ENCODE measurements at places on chromosomes 16 and 17.

GRCh38 chr16:84524346-84524920 is 20.0 kb upstream of the MEAK7 start:
- no peak for DNase-seq

- DNase-seq, result no peak
These were observed 36.2 kb upstream of the TEKT3 start for GRCh38 chr17:15377616-15378015.

DNA sequence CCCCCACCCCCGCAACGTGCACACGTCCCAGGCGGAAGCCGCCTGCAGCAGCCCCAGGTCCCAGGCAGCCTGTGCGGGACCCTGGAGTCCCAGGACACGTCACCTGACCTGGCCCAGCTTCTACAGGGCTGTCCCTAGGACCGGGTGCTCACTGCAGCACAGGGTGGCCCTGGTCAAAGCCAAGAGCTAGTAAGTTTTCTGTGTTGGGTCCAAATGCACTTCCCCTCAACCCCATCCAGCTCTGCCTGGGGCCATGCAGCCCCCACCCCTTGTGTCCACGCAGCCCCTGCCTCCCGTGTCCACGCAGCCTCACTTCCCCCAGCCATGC is 22.1 kb upstream of the PVALEF start:
- no peak for DNase-seq

- no peak for DNase-seq
These were observed 28.3 kb downstream of the RTN4RL1 start for GRCh38 chr17:1996800-1997288.

DNA sequence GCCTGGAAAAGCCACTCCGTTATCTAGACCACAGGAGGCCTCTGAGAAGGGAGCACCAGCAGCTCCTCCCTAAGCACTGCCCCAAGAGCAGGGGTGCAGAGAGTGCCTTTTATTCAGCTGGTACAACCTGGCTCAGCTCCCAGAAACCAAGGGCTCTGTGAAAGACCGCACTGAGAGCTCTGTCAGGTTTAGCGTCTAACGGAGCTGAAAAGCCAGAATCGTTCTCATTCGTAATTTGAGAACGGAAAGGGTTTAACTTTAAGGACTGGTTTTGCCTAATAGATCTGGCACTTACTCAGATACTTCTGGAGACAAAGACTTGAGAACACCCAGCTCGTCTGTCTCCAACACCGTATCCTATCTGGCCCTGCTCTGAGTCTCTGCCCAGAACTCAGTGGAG is 13.5 kb downstream of the MPG start:
- DNase-seq, result no peak

- DNase-seq, result no peak
These were observed 32.0 kb upstream of the DOC2B start for GRCh38 chr17:213286-214105.

DNA sequence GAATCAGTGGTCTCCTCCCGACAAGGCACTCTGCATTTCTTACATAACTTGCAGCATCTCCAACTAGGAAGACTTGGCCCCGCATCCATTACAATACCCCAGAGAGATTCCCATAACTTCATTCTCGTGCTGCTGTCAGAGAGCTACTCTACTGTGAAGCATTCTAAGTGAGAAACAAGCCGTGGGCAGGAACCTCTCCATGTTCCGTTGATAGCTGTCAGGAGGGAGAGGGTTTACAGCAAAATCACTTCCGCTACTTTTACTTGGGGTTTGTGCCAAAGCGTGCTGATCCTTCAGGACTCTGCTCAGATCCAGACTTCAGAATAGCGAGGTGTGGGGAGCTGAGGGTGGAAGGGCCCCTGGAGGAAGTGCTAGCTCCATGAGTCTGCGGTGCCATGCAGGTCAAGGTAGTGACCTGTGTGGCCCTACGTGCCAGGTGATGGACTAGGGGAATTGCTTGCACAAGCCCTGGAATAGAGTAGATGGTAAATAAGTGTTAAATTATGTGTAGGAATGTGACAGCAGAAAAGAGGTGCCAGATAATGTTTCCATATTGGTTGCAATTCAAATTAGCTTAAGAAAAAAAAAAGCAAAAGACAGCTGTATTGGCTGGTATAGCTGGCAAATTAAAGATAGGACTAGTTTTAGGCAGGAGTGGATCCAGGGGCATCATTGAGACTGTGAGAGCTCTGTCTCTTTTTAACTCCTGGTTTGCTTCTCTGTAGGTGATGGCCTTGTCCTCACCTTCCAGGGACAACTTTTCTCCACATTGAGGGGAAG is 358.5 kb upstream of the ERCC4 start:
- no peak for DNase-seq

DNA sequence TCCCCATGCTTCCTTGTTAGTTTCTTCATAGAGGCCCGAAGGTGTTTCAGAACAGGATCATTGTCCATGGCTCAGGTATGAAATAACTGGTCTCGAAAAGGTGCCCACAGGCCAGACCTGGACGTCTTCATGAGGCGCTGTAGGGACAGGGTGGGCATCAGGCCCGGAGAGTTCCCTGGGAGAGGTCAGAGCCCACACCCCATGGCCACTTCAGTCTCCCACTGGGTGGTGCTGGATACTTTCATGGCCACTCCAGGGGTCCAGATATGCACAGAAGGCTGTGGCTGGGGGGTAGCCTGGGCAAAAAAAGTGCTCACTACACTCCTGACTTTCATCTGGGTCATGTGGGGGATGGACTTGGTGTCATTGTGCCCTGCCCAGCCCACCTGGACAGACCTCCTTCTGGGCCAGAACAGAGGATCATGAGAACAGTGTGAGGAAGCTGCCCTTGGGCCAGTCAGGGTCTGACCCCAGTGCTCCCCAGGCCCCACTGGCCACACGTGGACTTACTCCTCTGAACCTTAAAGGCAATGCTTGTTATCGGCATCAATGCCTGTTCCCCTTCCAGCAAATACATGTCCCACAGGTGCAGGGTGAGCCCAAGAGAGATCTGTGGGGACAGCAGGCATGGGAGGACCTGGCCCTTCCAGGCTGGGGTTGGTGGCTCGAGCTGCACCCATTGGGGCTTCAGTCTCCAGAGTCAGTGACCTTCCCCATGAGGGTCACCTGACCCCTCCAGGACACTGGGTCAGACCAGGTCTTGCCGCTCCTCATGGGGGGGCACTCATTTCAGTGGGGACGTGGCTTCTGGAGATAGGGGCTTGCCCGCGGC is 36.9 kb downstream of the LGALS9 start:
- no peak for DNase-seq

DNA sequence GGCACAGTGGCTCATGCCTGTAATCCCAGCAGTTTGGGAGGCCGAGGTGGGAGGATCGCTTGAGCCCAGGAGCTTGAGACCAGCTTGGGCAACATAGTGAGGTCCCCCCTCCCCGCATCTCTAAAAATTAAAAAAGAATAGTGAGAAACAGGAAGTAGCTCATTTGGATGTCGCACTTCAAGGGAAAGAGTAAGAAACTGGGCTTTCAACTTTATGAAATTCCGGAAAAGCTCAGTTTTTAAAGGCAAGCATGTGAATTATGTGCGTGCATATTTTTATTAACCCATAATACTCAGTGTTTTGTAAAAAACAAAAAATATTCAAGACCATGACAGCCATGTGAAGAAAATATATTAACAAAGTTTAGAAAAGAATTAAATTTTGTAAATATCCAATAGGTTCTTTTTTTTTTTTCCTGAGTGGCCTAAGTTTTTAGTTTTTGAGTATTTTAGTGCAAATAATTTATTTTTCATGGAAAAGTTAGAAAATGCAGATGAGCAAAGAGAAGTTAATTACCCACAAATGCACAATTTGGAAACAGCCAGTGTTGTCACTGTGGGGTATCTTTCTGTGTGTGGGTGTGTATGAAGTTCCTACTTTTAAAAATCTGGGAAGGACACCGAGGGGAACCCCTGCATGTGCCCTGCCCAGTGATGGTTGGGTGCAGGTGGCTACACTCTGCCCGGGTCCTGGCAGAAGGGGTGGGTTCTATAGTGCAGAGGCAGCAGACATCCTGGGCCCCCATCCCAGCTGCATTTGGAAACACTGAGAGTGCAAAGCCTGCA is 40.0 kb downstream of the CIBAR2 start:
- no peak for DNase-seq

DNA sequence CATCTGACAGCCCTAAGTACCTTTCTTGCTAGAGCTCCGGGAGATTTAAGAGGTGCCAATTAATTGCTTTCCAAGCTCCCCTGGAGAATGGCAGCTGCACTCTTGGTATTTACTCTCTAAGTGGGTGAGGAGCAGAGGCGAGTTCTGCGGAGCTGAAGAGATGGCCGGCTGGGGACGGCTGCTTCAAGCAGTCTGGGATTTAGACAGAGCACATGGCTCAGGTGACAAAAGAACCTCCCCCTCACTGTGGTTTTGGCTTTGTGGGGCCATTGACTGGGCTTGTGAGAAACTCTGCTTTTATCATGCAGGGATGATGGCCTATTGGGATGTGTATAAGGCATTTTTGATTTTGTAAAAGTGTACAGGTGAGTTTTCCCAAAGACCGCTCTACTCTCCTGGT is 239.3 kb upstream of the EEF2KMT start:
- DNase-seq, result no peak

- DNase-seq, result no peak
These were observed 15.0 kb downstream of the CA10 start for GRCh38 chr17:52143542-52143941.

- no peak for DNase-seq
These were observed 46.0 kb upstream of the ARL4D start for GRCh38 chr17:43352579-43353331.

GRCh38 chr16:11349599-11350276 is 4.5 kb downstream of the RMI2 start:
- no peak for DNase-seq

DNA sequence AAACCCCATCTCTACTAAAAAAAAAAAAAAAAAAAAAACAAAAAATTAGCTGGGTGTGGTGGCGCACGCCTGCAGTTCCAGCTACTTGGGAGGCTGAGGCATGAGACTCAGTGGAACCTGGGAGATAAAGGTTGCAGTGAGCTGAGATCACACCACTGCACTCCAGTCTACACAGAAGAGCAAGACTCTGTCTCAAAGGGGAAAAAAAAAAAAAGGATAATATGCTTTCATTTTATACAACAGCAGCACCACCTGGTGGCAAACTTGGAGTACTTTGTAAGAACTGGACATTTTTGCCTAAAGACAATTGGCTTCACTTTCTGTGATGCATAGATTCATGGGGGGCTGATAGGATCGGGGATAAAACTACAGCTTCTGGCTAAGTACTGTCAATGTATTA is 8.5 kb downstream of the CHTF8 start:
- DNase-seq, result no peak

DNA sequence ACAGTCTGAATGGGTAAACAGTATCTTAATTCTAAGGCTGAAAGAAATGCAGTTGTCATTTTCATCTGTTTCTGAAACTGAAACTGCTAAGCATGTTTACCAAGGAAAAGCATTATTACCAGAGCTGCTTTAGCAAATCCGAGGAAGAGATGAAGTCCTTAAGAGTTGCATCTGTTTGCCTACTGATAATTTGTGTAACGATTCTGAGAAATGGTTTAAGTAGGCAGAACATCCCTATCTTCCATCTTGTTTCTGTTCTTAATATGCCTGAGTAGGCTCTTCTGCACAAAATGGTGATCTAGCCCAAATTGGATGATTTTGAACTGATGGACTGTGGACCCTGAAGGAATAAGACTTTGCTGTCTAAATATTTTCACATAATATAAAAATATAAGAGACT is 34.9 kb downstream of the NUP93 start:
- no peak for DNase-seq

DNA sequence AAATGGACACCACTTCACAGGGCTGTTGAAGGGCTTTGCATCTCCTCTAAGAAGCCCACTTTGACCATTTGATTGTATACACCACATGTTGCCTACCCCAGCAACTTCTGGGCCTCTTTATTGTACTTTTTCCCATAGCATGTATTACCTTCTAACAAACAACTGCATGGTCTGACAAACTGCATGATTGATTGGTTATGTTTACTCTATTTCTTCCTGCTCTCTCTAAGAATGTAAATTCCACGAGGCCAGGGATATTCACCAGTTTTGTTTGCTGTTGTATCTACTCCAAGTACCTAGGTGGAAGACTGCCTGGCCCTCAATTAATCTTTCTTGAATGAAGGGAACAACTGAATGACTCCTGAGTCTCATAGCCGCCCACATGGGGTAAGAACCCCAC is 22.2 kb upstream of the BBS2 start:
- DNase-seq, result no peak

- no peak for DNase-seq
These were observed 53.7 kb downstream of the IQCK start for GRCh38 chr16:19771796-19772195.

GRCh38 chr17:63430223-63430622 is 15.9 kb downstream of the CYB561 start:
- no peak for DNase-seq

GRCh38 chr16:628321-629061 is 2.3 kb upstream of the WFIKKN1 start:
- no peak for DNase-seq

Data from mesothelial cell of epicardium (in vitro differentiated cells).